Fibroblast of skin of right biceps (primary cell): ENCODE measurements at places on chromosomes 16 and 17.

- DNase-seq: peak; percentile 61
Measured at GRCh38 chr16:11674818-11675560, 6.7 kb downstream of the SNN start.

DNA sequence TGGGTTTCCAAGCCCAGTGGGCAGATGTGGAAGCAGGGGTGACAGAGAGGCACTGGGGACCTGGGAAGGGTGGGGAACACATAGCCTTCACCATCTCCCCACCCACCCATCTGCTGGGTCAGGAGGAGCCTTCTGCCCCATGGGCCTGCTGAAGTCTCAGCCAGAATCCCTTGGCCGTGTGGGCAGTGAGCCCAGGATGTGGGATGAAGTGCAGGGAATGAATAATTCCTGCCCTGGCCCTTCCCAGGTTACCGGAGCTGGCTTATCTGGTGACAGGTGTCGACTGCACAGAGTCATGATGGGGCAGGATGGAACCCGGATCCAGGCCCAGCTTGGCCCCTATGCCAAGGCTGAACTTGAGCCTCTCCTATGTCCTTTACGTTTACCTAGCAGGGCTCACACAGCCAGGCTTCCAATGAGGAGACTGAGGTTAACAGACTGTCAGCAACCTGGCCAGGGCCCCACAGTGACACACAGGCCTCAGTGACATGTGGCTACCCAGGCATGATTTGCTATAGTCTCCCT lies 17.5 kb downstream of the ATP2A3 start:
- no peak for DNase-seq

DNA sequence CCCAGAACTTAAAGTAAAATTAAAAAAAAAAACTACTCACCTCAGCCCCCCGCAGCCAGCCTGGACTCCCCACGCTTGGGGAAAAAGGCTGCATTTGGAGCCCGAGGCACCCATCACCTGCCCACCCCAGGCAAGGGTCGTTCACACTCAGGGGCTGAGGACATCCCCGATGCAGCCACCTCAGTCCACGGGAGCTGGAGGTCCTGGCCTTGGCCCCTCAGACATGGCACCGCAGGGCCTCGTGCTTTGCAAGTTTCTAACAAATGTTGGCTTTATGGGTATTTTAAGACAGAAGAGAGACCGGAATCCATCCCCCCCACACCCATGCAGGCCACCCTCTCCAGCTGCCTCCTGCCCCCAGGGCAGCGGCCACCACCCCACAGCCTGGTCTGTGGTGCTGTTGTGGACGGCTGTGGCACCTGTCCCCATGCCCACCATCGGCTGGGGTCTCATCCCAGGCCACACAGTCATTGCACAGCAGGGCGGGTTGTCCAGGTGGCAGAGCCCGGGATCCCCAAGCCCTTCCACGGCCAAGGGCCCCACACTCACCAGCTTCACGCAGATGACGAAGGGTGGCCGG lies 116.4 kb upstream of the ZNF750 start:
- DNase-seq: no peak

GRCh38 chr17:49213399-49213798 lies 2.9 kb downstream of the ABI3 start:
- DNase-seq: no peak

DNA sequence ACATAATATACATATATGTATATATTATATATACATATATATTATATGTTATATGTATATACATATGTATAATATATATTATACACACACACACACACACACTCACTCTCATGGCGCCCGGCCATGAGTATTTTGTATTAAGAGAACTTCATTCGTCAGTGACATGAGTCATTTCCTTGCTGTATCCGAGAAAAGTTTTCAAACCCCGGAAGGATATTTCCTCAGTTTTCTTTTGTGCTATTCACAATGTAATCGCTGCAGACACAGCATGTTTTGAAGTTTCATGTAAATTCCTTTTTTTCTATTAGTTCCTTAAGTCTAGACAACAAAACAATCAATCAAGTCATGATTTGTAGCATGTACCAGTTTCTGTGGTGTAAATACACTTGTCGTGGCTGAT lies 33.3 kb downstream of the OR1D5 start:
- peak; percentile 82 for DNase-seq

GRCh38 chr16:15686287-15686686 lies 36.2 kb downstream of the NDE1 start:
- no peak for DNase-seq

- no peak for DNase-seq
Measured at GRCh38 chr17:77798031-77798430, 160.5 kb upstream of the TNRC6C start.

- peak; percentile 33 for DNase-seq
Measured at GRCh38 chr17:80364091-80364691, 50.8 kb upstream of the ENDOV start.

DNA sequence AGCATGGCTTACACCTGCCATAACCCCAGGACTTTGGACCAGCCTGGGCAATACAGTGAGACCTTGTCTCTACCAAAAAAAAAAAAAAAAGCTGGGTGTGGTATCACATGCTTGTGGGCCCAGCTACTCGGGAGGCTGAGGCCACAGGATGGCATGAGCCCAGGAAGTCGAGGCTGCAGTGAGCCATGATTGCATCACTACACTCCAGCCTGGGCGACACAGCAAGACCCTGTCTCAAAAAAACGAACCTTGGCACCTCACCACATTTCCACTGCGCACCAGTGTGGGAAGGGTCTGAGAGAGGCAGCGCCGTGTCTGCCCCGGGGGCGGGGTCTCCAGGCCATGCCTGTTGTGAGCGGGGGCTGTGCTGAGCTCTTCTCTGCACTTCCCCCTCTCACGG lies 6.3 kb downstream of the ACSF3 start:
- DNase-seq: no peak

- no peak for DNase-seq
Measured at GRCh38 chr17:4488989-4489595, 9.6 kb upstream of the SPNS2 start.

- DNase-seq: no peak
Measured at GRCh38 chr17:79054200-79054960, 20.2 kb upstream of the ENGASE start.

GRCh38 chr17:1573932-1574696 lies 11.5 kb upstream of the PITPNA start:
- peak; percentile 63 for DNase-seq

DNA sequence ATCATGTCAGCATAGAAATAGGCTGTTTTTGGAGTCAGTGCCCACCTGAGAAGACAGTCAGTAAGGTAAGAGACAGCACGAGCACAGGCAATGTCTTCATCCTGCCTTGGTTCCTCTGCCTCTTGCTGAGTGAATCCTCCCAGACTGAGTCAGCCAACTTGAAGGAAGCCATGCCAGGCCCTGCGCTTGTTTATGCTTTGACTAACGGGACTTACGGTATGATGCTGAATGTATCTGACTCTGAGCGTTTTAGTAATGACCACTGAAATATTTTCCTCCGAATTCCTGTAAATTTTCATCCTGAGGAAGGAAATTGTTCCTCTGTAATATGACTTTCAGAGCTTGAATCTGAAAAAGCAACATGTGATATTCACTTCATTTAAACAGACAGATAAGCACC lies 18.0 kb downstream of the C17orf67 start:
- peak; percentile 49 for DNase-seq

DNA sequence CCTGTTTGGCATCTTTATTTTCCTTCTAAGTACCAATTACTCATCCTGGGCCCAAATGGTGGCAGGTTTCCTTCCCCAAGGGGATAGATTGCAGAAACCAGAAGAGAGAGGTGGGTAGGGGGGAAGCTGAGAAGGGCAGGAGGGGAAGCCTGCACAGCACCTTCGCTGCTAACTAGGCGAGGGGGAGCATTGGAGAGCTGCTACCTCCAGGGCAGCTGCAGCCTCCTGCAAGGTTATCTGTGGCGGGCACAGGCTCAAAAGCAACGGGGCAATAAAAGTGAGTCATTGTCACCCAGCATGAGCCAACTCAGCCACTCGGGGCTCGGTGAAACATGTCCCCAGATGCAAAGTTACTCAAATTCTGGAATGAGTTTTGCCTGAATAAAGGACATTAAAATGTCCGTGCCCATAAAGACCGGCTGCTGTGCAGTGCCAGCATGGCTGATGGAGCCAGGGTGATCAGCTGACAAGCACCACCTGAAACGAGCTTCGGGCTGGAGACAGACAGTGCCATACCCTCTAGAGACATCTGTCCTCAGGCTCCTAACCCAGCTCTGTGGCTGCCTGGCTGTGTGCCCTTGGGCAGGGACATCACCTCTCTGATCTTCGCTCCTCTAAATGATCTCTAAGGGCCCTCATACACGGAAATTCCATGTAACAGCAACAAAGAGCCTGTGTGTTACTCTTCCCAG lies 68.1 kb upstream of the GRIN2A start:
- no peak for DNase-seq

GRCh38 chr16:49854188-49854795 lies 1.6 kb downstream of the ZNF423 start:
- DNase-seq: no peak

DNA sequence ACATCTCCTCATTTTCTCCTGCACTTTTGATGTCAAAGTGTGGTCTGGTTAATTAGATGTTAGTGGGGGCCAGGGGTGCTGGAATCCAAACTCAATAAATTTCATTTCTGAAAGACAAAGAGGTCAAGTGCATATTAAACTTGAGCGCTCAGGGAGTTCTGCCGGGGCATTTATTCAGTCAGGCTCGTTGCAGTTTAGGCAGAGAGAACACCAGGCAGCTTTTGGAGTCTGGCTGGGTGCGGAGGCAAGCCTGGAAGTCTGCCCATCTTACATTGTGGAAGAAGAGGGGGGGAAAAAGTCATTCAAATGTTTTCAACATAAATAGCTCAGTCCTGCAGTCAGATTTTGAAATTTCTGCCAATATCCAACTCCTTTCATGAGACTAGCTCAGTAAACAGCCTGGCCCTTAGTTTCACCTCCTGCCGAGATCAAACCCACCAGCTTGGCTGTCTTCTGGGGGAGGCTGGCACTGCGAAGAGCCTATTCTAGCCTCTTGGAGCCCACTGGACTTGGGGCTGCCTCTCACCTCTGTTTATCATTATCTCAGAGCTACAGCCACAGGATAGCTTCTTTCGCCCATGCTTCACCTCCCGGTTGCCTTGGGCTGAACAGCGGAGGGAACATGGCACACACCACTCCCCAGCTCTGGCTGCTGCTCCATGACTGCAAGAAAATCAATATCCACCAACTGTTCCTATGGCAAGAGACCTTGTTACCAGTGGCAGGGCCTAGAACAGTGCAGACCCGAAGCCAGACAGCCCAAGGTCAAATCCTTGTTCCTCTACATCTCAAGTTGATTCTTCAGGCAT lies 177.4 kb upstream of the CDH5 start:
- DNase-seq: peak; percentile 84

GRCh38 chr16:83819361-83819760 lies 11.6 kb downstream of the HSBP1 start:
- no peak for DNase-seq

DNA sequence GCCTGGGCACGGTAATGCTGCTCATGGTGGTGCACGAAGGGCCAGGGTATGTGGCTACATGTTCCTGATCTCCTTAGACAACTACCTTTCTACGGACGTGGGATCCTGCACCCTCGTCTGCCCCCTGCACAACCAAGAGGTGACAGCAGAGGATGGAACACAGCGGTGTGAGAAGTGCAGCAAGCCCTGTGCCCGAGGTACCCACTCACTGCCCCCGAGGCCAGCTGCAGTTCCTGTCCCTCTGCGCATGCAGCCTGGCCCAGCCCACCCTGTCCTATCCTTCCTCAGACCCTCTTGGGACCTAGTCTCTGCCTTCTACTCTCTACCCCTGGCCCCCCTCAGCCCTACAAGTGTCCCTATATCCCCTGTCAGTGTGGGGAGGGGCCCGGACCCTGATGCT lies 12.0 kb downstream of the ERBB2 start:
- no peak for DNase-seq

DNA sequence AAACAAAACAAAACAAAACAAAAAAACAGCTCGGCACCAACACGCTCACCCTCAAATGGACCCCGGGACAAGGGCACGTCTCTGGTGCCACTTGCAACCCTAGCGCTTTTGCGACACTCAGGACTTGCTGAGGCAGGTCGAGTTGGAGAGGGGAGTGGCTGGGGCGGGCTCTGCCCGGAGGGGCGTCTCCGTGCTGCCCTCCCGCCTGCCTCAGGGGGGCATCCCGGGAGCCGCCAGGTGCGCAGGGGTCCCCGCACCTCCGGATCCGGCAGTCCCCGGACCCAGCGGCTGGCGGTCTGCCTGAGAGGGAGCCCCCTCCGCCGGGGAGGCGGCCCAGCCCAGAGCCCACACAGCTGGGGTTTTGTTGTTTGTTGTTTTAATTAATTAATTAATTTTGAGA lies at the start of gene SLC52A1:
SLC52A1 (minus strand) TSS at position 112 of the 400 bp plus-strand sequence. CDS start 820 bp downstream, outside the sequence.
- no peak for DNase-seq

GRCh38 chr16:2799859-2800226 lies 1.6 kb downstream of the PRSS41 start:
- DNase-seq: no peak

- no peak for DNase-seq
Measured at GRCh38 chr17:43768943-43769342, 9.8 kb downstream of the DUSP3 start.

DNA sequence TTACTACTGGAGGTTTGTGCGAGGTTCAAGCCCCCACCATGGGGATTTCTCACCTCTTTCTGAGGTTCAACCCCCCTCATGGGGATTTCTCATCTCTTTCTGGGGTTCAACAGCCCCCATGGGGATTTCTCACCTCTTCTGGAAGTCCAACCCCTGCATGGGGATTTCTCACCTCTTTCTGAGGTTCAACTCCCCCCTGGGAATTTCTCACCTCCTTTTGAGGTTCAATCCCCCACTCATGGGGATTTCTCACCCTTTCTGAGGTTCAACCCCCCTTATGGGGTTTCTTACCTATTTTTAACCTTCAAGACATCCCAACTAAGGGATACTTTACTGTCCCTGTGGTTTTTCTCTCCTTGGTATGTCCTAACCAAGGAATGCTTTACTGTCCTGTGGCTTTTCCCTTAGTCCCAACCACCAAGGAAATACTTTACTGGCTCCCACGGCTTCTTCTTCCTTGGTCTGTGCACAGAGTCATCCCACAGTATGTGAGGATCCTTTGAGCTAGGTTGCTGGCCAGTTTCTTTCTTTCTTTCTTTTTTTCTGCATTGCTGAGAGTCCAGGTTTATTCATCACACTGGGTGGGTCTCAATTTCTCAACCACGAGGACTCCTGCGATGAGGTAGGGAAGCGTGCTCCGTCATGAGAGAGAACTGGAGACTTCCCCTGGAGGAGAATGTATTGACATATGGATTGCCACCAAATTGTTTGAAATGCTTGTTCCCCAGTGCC lies 2140.2 kb downstream of the TP53TG3F start:
- no peak for DNase-seq

DNA sequence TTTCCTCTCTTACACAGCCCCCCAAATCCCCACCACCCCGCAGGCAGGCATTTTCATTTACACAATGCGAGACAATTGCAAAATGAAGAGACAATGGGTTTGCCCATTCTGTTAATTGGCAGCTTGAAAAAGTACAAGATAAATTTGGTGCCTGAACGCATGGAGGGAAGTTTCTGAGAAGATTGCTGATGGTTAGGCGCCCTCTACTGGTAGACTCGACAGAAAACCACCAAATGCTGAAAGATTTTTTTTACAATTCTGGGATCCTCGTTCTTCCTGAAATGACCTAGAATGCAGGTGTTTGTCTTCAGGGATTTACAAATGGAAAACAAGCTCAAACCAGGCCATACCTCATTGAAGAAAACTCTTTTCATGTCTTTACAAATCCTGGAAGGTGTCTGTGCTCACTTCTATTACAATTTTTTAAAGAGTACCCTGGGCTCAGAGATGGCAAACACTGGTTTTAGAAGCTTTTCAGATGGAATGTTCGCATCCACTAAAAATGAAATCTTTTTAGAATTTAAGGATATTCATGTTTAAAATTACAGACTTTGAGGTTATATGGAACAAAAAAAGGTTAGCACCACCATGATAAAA lies 338.5 kb downstream of the PMP22 start:
- DNase-seq: peak; percentile 76
